ENCODE measurements at places on chromosomes 4 and X.

DNA sequence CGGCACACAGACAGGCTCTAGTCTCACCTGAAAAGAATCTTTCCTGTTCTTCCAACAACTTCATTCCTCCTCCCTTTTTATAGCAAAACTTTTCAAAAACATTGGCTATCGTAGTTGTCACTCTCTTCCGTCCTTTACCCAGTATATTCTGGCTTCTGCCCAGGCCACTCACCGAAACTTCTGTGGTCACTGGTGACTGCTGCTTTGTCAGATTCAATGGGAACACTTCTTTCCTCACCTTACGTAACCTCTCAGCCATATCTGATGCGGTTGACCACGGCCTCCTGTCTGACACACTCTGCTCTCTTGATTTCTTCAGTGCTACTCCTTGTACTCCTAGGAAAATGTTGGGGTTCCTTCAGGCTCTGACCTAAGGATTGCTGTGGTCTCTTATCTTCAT lies 9.2 kb upstream of the RNF150 start:
- no peak for DNase-seq

- no peak for DNase-seq
Observed at GRCh38 chr4:156113138-156113765, 159.6 kb upstream of the CTSO start.

- DNase-seq = no peak
Observed at GRCh38 chr4:165124488-165124887, 11.8 kb upstream of the TMEM192 start.

GRCh38 chrX:148161701-148162100 lies 180.6 kb downstream of the FMR1NB start:
- no peak for DNase-seq

- no peak for DNase-seq
Observed at GRCh38 chr4:151537687-151538086, 128.7 kb downstream of the FHIP1A start.

DNA sequence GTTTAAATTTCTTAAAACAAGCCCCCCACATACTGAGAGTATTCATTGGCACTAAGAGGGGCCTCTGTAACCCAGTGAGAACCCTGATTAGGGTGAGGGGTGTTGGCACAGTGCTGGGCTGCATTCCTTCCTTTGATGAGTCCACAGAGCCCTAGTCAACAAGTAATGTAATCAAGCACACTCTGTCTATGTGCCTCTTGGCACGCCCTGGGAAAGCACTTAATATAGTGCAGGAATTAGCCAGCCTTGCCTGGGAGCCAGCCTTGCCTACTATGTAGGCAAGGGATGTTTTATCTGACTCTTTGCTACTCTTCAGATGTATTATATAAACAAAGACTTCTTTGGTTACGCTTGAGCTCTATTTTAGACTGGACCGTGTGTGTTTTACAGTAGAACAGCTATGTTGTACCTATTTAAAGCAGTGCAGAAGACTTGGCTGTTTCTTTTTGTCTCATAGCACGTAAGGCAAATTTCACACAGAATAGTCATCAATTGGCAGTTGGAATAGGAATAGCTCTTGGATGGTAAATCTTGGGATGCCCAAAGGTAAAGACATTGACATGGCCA lies 64.3 kb downstream of the FRAS1 start:
- DNase-seq = no peak

DNA sequence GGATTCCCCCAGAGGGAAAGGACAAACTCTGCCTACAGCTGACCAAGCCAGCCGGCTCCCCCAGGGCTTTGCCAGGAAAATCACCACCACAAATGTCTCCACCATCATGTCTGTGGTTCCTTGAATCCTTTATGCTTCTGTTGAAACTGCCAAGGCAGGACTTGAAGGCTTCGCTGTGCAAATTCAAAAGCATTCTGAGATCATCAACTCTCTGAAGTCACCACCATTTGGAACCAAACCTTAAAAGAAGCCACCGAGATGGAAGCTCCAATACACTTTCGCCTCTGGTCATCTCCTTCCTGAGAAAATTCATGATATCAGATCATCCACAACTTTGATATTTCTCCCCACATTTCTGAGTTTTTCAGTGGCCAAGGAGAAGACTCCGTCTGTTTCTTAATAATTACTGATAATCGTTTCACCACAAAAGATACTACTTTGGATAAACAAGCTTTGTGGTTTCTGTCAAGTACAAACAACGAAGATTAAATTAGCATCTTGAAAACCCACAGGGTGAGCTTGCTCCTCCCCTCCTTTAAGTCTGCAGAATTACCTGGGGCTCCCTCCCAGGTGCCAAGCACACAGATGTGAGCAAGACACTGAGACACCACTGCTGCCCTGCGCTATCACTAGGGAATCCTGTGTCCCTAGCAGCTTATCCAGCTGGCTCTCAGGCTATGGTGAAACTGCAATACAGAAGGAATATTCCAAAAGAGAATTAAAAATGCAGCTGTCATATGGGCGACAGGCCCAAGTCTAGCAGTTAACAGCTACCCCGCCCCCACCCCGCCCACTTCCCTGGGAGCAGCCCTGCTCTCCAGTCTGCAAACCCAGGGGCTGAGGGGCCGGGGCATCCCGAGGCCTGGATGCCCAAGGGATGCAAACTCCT lies 125.0 kb upstream of the TBL1X start:
- DNase-seq = peak; percentile 27

GRCh38 chr4:18405054-18405453 lies 383.5 kb upstream of the LCORL start:
- no peak for DNase-seq

DNA sequence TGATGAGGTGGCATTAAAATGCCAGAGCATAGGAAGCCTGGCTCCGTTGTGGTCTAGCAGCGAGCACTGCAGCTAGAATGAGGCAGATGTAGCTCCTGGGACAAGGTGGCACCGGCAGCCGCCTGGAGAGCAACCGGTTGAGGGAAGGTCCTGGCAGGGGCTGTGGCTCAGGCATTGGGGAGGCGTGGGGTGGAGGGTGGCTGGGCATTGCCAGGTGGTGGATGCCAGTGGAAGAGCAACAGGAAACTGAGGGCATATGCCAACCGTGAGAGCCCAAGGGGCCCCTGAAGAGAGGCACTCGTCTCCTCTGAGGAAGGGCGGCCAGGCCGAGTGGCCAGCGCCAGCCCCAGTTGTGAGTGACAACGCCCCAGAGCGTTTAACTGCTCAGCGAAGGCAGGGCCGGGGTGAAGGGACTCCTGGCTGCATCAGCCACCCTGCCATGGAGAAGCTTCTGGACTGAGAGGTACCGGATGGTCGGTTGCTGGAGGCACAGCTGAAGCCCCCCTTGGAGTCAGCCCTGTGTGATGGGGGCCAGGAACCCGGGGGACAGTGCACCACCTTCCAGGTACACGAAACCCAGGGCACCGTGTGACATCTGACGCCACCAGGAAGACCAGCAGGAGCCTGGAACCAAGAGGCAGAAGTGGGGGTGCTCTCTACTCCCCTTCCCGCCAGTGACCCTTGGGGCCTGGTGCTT lies 13.2 kb upstream of the PDE6B start:
- DNase-seq = no peak

- no peak for DNase-seq
Observed at GRCh38 chrX:15146515-15146914, 123.4 kb downstream of the ASB9 start.

DNA sequence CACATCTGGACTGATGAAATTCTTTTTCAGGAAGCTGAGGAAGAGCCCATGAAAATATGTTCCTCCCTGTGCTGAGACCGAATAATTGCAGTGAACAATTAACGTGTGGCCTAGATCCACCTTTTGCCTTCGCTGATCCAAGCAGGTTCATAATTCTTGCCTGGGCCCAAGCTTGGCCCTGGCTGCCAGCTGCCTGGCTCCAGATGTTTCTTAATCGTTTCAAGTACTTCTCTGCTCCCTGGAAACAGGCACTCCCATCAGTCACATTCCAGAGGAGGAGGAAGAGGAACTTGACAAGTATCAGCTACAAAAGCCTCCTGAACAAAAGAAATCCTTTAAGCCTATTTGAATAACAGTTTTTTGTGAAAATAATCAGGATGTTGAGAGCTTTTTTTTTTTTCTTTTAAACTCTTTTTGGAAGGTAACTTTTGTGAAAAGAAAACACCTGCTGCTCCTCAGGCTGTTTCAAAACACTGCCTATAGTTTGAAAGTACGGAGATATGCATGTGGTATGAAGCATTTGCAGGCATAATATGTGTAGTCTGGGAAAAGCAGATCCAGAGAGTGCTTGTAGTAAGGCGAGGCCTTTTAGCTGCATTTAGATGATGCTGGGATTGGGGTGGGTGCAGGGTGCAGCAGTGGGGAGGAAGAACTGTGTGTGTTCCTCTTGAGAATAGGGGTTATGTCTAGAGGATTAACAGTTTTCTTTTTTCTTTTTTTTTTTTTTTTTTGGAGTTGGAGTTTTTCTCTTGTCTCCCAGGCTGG lies 154.4 kb downstream of the PTTG2 start:
- DNase-seq = no peak

- DNase-seq = no peak
Observed at GRCh38 chr4:152577708-152578396, 42.0 kb upstream of the FBXW7 start.
